ENCODE measurements at places on chromosomes 13 and 19. TPM values are rescaled to one million over a fixed set of nuclear protein-coding genes. Genes with fewer than 3 reads are reported as not detected.

DNA sequence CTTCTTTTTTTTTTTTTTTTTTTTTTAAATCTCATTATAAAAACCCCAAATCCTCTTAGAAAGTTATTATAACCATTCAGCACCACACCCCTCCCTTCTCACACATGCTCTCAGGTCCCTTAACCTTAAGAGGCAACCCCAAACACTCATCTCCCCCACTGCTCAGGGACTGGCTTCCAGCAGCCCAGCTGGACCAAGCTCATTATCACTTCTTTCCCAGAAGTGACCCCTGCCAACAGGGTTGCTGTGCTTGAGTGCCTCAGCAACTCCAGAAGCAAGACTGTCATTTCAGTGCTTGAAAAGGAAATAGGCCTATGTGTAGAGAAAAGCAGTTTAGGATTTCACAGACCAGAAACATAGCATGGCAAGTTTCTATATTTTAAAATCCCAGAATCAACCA, 84.3 kb downstream of the SLAIN1 start:
- DNase-seq: no peak

GRCh38 chr19:5926641-5927440, 12.8 kb downstream of the CAPS start:
- DNase-seq: no peak

- DNase-seq: no peak
Measured at GRCh38 chr13:76499891-76500290, 386.3 kb downstream of the KCTD12 start.

GRCh38 chr19:23554548-23554947, 132.5 kb downstream of the ZNF675 start:
- no peak for DNase-seq

DNA sequence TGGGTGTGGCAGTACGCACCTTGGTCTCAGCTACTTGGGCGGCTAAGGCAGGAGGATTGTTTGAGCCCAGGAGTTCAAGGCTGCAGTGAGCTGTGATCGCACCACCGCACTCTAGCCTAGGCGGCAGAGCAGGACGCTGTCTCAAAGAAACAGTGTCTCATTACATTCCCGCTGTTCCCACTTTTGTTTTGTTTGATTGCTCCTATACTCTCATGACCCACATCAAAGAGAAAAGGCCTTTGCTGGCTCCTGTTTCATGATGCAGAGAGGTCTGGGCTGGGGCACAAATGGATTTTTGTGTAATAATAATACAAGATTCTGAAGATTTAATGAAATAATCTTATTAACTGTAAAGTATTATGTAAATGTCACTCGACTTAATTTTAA, 85.7 kb downstream of the LACC1 start:
- DNase-seq: no peak

GRCh38 chr13:103133556-103133955, 67.3 kb upstream of the SLC10A2 start:
- no peak for DNase-seq

DNA sequence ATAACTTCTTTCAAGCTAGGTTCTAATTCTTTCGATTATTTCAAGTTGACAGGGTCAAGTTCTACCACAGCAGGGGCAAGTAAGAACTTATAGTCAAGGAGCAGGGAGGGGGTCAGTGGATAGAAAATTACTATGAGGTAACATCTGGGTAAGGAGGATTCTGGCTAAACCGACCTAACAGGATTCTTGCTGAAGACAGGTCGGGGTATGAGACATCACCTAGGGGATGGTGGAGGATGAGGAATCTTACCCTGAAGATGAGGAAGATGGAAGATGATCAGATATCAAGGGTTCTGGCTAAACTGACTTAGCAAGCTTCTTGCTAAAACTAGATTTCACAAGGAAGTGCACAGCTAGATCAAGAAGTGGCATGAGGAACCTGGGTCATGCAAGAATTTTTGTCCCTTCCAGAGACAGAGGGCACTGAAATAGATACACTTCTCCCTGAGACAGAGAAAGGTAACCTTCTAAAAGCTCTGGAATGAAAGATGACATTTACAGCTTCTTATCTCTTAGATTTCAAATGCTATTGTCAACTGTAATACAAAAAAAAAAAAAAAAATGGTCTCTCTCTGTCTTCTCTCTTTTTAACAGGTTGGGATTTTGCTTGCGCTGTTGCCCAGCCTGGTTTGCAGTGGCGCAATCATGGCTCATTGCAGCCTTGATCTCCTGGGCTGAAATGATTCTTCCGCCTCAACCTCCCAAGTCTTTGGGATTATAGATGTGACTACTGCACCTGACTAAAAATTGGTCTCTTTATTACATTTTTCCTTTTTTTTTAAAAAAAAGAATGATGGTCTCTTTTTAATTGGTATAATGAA, 9.6 kb upstream of the METTL21C start:
- DNase-seq: no peak

DNA sequence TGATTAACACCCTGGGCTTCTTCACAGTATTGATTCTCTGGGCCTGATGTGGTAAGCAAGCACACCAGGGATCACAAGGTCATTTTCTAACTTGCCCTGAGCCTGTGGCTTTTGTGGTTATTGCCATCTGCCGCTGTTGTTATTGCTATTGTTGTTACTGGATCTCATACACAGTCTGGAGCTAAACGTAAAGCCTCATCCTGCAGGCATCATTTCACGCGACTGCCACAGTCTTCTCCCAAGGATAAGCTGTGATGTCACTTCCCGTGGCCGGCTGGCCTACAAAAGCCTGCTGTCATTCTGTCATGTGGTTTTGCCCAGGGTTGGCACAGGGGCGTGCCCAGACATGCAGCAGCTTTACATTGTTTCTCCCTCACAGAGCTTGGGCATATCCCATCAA, 154.0 kb upstream of the GPR12 start:
- no peak for DNase-seq

- DNase-seq: no peak
Measured at GRCh38 chr19:1068009-1069001, 1.3 kb downstream of the ARHGAP45 start.

STXBP2 gene
- 65.7 TPM for total RNA-seq

SPRY2 gene
- total RNA-seq: 18.1 TPM
